ENCODE measurements at places on chromosomes 7 and 10.

DNA sequence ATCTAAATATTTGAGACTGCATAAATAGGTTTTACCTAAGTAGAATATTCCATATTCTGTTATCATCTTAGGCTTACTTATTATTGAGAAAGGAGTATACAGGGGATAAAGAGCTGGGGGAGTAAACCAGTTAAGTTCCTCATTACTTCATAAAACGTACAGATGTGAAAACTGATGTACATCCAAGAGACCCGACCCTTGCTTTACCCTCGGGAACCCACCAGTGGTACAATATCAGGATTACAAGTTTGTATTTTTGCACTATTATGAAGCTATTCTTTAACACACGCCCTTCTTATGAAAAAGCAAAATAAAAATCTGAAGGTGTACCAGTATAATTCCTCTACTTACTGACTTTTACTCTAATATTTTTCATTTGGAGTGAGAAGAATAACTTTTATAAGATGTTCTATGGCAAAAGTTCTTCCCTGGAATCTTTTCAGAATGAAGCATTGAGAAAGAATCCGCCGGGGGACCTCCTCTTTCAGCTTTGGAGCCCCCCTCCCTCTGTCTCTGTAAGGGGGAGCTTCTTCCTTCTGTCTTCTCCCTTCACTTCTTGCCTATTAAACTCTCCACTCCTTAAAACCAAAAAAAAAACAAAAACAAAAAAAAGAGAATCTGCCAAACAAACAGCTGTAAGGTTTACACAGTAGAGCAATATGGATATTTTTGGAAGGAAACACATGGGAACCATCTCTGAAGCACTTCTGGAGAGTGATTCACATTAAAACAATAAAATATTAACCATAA is 550.0 kb downstream of the TNS3 start:
- DNase-seq, result no peak

DNA sequence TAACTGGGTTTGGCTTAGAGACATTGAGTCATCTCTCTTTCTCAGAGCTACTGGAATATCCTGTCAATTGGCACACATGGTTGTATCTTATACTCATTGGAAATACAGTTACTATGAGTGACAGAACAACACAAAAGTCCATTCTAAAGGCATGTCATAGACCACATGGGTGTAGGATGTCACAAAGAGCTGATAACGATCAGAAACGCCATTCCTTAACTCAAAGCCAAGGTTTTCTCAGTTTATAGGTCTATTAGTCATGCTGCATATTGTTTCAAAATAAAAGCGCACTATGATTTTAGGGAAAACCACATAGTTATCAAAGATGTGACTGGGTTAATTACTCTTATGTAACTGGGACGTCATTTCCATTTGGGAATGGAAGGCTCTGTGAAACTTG is 147.2 kb upstream of the FAM171A1 start:
- no peak for DNase-seq

GRCh38 chr7:26685606-26686005 is 178.8 kb downstream of the SKAP2 start:
- DNase-seq, result no peak

DNA sequence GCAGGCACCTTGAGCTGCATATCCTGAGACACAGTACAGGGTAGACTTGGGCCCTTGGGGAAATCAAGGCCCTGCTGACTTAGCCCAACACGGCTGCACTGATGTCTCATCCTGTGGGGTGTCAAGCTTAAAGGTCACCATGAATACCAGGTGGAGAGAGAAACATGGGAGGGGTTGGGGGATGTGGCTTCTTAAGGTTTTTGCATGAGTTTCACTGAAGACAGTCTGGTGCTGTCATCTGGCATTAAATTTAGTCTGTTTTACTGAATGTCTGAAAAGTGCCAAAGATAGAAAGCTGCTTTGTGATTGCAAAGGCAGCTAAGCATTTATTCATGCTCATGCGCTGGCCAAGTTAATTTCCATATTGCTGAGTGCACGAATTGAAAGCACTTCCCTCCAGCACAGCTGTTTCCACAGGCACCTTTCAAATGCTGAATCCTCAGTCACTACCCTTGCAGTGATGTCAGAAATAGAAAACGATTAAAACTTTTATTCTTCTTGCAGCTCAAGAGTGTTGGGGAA is 102.1 kb downstream of the OSBPL3 start:
- no peak for DNase-seq

DNA sequence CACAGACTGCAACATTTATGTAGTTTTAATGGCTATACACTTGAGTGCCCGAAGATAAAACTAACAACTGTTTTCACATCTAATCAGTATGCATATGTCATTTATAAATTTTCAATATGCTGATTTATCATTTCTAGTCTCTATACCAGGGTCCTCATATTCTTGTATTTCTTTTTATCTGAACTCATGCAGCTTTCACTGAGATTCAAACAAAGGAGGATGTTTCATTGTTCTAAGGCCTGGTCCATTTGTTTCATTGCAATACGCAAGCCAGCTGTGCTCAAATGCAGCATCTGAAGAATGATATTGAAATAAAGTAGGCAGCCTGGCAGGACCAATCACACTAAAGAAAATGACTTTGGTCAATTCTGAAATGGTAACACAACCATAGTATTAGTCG is 31.7 kb downstream of the MAGI2 start:
- DNase-seq, result no peak

GRCh38 chr7:132866144-132866531 is 215.8 kb downstream of the CHCHD3 start:
- no peak for DNase-seq

DNA sequence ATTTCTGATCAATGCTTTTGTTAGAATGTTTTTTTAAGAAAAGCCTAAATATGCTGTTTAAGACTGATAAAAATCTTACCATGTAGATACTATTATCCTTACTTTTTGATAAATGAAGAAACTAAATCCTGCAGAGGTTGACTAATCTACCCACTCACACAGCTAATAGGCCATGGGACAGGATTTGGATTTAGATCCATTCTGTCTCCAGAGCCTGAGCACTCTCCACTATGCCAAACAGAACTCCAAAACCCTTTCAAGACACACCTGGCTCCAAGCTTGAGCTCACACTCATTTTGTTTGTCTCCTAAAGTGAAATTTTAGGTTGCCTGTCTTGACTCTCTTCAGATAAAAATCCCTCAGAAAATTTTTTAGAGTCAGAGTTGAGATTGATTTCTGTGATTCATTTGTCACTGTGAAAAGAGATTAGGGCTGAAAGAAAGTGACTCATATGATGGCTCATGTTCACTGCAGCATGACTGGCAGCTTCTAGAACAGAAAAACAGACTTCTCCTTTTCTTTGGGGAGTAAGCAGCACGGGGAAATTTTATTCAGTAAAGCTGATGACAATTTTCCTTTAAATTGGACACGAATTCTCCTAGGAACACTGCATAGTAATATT is 132.3 kb upstream of the POT1 start:
- DNase-seq, result no peak

DNA sequence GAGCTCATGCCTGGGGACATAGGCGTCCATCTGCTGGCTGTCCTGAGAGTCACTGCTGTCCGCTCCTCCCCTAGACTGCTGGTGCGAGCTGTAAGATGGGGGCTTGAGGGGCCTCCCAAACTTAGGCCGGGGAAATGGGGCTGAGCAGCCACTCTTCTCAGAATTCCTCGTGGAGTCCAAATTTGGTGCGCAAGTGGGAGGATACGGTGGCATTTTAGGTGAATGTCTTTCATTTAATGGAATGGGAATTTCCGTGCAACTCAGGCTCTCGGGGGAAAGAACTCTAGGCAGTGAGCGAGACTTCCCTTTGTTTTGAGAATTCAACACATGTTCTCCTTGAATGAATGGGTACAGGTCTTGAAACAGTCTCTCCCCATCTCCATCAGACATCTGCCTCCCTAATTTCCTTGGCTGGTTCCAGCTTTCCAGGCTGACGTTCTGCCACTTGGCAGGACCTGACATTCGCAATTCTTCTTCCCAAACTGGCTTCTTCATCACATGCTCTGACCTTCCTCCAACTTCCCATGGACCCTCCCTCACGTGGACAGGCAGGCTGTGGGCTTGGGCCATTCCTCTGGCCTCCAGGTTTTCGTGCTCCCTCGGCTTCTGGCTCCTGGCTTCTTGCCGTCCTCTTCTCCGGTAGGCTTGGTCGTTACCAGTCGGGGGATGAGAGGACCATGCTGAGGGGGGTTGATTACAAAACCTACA is 30.1 kb downstream of the JCAD start:
- no peak for DNase-seq

- DNase-seq, result no peak
Observed at GRCh38 chr10:12186323-12186722, 9.4 kb downstream of the NUDT5 start.

DNA sequence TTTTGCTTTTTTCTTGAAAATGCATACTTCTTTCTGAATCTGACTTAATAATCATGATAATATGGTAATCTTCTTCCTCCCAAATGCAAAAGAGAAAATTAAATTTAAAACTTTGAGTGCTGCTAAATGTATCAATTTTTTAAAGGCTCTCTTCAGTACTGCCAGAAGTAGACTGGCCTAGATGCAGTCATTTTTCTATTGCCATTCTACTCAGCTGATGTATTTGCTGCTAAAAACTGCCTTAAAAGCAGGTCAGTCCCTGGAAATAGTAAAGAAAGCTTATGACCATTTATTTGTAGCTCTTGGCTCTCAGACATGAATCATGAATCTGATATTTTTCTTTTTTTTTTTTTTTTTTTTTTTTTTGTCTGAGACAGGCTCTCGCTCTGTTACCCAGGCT is 28.5 kb downstream of the NAPEPLD start:
- DNase-seq, result no peak

GRCh38 chr7:31825576-31825975 is 138.6 kb downstream of the PPP1R17 start:
- DNase-seq, result no peak

- DNase-seq, result no peak
Observed at GRCh38 chr7:77271766-77272165, 72.1 kb upstream of the FGL2 start.

- DNase-seq, result no peak
Observed at GRCh38 chr7:24442170-24442777, 131.0 kb upstream of the PALS2 start.

- no peak for DNase-seq
Observed at GRCh38 chr7:149724661-149725425, 48.5 kb downstream of the ZNF467 start.

DNA sequence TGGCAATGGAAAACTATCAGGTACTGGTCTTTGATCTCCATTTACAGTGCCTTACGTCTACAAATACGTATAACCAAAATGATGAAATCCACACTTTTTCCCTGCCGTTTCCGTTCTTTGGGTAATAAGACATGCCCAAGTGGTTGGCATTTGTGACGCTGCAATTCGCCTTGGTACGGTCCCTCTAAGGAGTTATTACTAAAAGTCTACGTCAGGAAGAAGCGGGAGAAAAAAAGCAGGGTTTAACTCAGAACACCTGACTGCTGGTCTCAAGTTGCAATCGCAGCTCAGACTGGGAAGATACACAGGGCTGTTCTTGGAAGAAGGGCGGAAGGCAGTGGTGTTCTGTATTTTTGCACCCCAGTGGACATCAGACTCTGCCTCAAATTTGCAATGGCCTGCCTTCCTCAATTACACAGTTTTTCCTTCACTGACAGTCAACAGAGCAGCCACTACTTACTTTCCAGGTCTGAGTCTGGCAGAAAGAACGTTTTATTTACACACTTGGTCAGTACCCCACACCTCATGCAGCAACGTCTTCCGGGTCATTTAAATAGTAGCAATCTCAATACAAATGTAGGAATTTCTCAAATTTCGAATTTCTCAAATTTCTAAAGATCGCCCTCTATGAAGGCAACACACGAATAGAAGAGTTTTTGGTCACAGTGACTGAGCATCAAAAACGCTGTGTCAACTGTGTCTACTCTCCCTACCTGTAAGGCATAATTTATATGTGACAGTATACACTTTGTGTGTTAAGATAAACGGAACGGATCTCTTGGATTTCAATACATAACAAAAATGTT is 2.1 kb downstream of the BAIAP2L1 start:
- DNase-seq, result no peak

DNA sequence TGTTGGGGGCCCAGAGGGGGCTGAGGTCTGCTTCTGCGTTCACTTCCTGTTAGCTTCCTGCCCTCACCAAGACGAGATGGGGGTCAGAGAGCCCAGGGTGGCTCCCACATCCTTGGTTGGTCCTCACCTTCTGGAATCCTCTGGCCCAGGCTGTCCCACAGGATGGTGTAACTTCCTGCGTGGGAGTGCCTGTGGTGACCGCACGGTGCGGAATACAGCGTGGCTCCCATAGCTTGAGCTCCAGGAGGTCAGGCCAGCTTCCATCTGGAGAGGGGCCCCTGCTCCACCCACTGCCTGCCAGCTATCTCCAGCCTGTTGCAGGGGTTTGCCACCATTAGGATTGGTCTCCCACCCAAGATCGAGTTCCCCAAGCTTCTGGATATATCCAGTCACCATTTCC is 681.2 kb upstream of the FOXK1 start:
- no peak for DNase-seq

DNA sequence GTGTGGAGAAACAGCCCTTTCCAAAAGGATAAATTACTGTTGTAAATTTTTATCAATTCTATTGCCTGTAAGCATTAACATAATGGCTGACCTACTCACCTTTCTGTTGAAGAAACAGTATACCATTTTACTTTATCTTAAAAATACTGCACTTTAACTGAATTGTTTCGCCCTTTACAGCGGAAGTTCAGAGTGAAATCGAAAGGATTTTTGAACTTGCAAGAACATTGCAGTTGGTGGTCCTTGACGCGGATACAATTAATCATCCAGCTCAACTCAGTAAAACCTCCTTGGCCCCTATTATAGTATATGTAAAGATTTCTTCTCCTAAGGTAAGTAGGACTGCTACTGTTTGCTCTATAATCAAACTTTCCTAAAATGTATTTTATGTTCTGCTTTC is 117.5 kb downstream of the NSUN6 start:
- no peak for DNase-seq

GRCh38 chr10:77548157-77548556 is 89.5 kb downstream of the KCNMA1 start:
- DNase-seq, result no peak

DNA sequence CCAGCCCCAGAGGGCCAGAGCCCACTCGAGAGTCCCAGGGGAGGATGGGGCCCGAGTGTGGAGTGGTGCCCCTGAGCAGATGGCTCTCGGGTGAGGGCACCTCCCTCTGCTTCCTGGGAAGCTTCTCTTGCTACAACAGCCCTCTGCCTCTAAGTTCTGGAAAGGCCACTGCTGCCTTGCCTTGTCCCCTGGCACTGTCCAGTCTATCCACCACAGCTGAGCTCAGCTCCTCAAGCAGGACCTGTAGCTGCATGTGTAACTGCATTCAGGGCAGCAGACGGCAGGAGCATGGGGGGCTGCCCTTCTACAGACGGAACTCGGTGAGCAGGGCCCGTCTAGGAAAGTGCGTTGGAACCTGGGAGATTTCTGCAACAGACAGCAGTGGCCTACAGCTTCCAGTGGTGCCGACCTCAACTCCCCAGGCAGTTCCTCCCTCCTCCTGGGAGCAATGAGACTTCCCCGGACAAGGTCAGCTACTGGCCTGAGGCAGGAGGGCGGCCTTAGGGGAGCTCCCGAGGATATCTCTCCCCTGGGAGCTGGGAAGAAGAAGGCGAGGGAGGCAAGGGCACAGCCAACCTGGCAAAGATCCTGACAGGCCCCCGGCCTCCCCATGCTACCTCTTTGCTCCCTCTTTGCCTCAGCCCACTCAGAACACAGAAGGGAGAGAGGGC is 88.5 kb downstream of the DLG5 start:
- no peak for DNase-seq

GRCh38 chr7:16801111-16801542 is 3.7 kb downstream of the AGR2 start:
- DNase-seq, result no peak

Measured in stimulated activated CD8-positive, alpha-beta memory T cell treated with anti-CD3 and anti-CD28 coated beads, Interleukin-7, amount 100 ng/mL, for 1 hour (primary cell).